Thyroid gland (tissue), 4 donors: ENCODE measurements at places on chromosomes 3 and 15. TPM values are rescaled to one million over a fixed set of nuclear protein-coding genes. Genes with fewer than 3 reads are reported as not detected.

DNA sequence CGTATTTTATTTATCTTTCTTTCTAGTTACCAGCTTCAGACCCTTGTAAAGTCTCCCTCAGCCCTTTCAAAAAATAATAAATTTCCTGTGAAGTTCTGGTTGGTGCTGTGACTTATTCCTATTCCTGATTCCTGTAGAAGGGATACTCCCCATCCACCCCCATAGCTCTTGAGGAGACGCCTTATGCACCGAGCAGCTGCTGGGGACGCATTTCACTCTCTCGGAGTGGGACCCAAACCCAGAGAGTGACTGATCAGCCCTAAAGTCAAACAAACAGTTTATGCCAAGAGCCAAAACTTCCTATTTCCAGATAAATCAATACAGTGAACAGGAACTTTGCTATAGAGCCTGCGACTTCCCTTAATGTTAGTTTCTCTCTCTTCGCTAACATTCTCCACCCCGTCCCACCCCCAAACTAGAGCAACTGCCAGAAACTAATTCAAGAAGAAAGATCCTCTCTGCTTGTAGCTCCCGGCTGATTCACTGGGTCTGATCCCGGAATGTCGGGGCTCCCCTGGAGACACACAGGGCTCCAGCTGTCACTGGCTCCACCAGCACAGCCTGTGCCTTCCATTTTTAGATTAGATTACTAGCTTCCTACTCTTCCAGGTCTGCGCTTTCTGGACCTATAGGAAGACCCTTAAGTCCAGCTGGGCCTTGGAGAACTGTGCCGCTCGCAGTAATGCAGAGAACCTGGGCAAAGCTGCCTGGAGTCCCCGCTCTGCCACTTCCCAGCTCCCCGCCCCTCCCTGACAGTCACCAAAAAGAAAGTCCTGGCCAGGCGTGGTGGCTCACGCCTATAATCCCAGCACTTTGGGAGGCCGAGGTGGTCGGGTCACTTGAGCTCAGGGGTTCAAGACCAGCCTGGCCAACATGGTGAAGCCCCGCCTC, 45.2 kb downstream of the KLHL25 start:
- no peak for DNase-seq

GRCh38 chr15:72168131-72168807, 29.3 kb downstream of the GRAMD2A start:
- peak; percentile 34 for DNase-seq

DNA sequence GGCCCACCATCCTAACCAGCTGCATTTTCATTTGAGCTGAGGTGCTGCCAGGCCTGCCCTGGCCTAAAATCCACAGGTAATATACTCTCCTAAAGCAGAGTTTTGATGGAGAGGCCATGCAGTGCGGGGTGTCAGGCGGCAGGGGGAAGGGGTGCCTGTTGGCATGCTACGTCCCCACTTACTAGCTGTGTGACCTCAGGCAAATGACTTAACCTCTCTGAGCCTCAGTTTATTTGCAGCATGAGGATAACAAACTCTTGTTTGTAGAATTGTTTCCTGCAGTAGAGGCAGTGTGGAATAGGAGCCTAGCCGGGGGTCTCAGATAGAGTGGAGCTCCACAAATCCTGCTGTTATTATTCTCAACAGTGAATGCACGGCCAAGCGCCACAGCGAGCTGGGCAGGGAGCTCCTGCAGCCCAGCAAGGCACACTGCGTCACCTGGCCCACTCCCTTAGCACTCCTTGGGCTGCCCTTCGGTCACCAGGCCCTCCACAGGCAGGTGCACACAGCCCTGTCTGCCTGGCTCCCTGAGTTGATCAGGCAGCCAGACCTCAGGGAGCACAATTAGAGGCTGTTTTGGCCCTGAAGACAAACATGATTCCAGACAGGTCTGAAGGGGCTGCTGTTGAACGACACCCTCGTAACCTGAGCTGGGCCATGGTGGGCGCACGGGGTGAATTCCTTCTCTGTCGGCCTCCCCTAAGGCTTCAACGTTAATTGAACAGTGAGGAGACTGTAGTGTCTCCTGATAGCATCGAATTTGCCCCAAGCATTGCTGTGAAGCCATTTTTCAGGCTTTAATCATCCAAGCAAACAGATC, 248.8 kb upstream of the LYSMD4 start:
- no peak for DNase-seq

GRCh38 chr3:46881596-46882376, 4.3 kb downstream of the PTH1R start:
- no peak for DNase-seq

GRCh38 chr3:52237657-52238172, 1.2 kb downstream of the TWF2 start:
- peak; percentile 86 for DNase-seq

DNA sequence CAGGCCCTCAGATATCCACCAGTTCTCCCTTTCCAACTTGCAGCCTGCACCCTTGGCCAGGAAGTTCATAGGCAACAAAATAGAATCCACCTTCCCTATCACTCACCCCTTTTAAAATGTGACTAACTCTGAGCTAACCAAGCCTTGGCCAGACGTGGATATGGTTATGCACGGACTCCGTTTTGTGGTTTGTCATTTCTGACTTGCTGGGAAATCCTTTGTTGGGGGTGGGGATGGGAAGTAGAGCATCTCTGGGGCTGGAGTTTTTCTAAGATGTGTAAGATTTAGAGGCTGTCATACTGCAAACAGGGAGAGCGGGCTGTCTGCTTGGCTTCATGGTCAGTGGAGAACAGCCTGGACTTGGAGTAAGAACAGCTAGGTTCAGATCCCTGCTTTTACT, 62.6 kb downstream of the SMAD3 start:
- DNase-seq = no peak

DNA sequence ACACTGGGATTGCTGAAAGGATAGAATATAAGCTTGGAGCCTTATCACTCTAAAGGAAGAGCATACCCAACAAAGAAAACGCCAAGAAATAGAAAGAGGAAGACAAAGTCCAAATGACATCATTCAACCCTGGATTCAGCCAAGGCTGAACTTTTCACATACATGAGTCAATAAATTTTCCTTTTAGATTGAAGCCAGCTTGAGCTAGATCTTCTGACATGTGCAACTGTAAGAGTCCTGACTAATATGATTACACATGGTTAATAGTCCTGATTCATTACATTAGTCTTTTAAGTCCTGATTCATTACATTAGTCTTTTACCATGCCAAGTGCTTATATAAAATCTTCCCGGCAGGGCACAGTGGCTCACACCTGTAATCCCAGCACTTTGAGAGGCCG, 13.6 kb upstream of the DENND6A start:
- no peak for DNase-seq

- no peak for DNase-seq
Measured at GRCh38 chr3:50930371-50931208, 255.9 kb downstream of the DOCK3 start.

GRCh38 chr3:188673646-188674186, 498.1 kb upstream of the TPRG1 start:
- no peak for DNase-seq

DNA sequence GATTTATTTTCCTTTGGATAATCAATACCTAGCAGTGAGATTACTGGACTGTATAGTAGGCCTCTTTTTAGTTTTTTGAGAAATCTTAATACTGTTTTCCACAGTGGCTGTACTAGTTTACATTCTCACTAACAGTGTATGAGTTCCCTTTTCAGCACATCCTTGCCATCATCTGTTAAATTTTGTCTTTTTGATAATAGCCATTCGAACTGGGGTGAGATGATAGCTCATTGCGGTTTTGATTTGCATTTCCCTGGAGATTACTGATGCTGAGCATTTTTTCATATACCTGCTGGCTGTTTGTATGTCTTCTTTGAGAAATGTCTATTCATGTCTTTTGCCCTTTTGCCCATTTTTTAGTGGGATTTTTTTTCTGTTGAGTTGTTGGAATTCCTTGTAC, 210.8 kb downstream of the CGGBP1 start:
- no peak for DNase-seq

DNA sequence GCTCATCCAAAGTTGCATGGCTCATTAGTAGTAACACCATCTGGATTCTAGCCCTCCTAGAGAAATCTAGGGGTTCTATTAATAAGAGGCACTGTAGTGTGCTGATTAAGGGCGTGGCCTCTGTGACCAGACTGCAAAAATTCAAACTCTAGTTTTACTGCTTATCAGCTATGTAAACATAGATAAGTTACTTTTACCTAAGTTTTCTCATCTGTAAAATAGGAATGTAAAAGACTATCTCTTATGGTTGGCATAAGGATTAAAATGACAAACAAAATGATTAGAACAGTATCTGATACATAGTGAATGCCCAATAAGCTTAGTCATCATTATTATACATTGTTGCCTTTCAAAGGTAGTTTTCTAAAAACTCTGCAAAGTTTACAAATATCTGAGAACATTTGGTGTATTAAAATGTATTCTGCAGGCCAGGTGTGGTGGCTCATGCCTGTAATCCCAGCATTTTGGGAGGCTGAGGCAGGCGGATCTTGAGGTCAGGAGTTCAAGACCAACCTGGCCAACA, 4.5 kb downstream of the PTX3 start:
- no peak for DNase-seq

DNA sequence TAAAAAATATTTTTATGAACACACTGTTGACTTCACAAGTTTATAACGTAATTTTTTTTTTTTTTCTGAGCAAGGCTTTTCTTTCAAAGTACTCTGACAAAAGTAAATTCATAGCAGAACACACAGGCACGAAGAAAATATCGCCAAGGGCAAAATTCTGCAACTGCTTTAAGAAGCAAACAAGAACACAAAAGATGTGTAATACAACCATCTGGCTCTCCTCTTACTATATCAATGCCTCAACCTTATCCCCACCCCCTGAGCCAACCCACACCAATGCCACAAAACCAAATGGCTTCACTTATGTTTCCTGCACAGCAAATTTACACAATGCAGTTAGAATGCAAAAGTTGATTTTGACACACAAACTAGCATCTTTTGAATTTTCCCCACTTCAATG, 274.2 kb downstream of the FOXP1 start:
- no peak for DNase-seq

GRCh38 chr3:10371167-10371566, 50.3 kb upstream of the SEC13 start:
- DNase-seq = no peak

- peak; percentile 2 for DNase-seq
Measured at GRCh38 chr15:92625251-92625980, 30.2 kb downstream of the FAM174B start.

GRCh38 chr15:57677204-57677603, 29.3 kb upstream of the POLR2M start:
- no peak for DNase-seq

GRCh38 chr3:12155828-12156227, 2.9 kb downstream of the TIMP4 start:
- no peak for DNase-seq

- DNase-seq = no peak
Measured at GRCh38 chr3:131561511-131561910, 58.7 kb upstream of the MRPL3 start.

GRCh38 chr15:83178390-83178789, 29.2 kb downstream of the HDGFL3 start:
- peak; percentile 5 for DNase-seq

DNA sequence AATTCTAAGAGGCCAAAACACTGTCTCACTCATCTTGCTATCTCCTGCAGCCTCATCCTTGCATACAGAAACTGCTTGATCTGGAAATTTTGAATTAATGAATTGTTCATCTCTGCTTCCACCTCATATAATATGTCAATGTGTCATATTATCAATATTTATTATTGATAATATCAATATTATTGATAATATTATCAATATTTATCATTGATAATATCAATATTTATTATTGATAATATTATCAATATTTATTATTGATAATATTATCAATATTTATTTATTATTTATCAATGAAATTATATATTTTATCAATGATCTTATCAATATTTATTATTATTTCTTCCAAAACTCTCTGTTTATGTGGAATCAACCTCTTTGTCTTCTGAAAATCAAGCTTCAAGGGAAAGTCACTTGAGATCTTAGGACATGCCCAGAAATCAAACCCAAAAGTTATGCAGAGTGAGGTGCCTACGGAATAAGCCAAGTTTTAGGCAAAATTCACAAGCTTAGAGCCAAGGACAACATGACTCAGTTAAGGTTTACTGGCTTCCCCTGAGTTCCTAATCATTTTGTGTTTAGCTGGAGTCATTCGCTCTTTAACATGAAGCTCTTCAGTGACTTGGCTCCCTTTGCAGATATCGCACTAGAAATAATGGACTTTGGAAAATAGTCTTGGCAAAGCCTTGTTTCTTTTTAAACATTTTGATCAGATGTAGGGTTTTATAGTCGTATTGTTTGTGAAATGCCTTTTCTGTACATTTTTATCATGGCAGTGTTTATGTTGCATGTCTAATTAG, 297.1 kb upstream of the RARB start:
- DNase-seq = no peak

DNA sequence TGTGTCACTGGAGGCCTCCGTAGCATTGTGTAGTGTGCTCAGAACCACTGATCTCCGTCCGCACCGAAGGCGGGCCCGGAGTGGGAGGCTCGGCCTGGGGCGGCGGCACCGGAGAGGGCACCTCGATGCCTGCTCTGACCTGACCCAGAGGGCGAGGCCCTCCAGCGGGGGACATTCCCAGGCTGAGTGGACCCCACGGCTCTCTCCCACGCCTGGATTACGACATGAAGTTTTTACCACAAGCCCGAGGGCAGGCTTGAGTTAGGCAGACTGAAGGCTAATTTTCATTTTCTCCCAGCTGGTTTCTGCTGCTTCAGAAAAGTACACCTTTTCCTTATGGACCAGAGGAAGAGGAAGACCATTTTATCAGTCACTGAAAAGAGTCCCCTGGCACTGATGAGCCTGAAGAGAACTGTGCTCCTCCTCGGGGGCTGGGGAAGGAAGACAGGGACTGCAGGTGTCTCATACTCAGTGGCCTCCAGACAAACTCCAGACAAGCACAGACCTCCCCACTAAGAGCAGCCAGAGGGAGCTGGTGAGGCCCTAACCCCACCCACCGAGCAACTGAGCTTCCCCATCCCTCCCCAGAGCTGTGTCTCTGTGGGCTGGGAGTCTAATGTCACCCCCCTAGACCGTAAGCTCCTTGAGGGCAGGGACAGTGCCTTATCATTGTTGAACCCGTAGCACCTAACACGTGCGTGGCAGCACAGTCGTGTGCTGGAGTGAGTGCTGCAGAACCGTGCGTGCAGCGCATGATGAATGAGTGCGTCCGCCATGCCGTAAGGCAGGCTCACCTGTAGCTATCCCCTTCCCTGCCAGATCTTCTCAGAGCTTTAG, 74.5 kb upstream of the BLM start:
- no peak for DNase-seq

Gene DCLK3
- total RNA-seq = not detected

Gene FAM162A
- 32.5 TPM for total RNA-seq

Gene LRTM1
- not detected for total RNA-seq

Gene ANKRD63
- 2.1 TPM for total RNA-seq

Gene OR5K3
- not detected for total RNA-seq

Gene GPR160
- total RNA-seq = 10.5 TPM

Gene CPLX3
- not detected for total RNA-seq

Gene COLQ
- 2.9 TPM for total RNA-seq

Gene RAD51
- 0.40 TPM for total RNA-seq

Gene INSYN1
- 1.8 TPM for total RNA-seq

Gene CYP8B1
- not detected for total RNA-seq

Gene FOXB1
- not detected for total RNA-seq

Gene HTR3E
- total RNA-seq = not detected

Gene LCTL
- not detected for total RNA-seq
